T-cell (primary cell): ENCODE measurements at places on chromosomes 2 and 18.

- DNase-seq = no peak
These were observed 43.6 kb downstream of the SRBD1 start for GRCh38 chr2:45567288-45567963.

- DNase-seq = no peak
These were observed 141.9 kb upstream of the KCNJ3 start for GRCh38 chr2:154556607-154557006.

DNA sequence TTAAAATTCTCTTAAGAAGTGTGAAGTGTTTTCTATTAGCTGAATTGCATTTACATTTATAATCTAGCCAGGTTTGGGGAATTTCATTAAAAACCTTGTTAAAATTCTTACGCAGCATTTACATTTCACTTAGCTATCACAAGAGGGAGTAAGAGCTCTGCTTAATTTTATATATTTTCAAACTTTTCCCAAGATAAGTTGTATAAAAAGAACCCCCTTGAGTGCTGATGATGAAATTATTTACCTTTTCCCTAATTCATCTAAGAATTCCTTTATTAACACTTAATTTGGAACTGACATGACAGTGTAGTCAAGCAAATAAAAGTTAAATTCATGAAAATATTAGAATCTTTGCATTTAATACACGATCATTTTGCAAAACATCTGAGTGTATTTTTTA is 54.2 kb upstream of the ZSWIM2 start:
- DNase-seq = no peak

GRCh38 chr18:22069916-22070315 is 99.5 kb upstream of the GATA6 start:
- DNase-seq = no peak

- no peak for DNase-seq
These were observed 15.8 kb downstream of the INPP5D start for GRCh38 chr2:233075966-233076339.

GRCh38 chr2:181111059-181111458 is 130.7 kb downstream of the UBE2E3 start:
- no peak for DNase-seq

DNA sequence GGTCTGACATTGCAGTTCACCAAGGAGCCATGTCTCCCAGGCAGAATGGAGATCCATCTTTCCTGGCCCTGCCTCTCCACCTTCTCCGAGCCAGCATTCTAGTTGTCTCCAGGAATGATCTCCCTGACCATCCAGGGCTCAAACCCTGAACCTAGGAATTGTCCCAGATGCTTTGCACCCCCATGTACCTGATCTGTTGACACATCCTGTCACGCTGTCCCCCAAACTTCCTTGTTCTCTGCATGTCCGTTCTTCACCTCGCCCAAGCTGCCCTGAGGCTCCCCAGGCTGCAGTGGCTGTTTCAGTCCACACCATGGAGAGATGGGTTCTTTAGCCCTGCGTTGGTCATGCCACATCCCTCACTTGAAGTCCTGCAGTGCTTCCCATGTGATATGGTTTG is 7.0 kb upstream of the MBP start:
- DNase-seq = no peak

DNA sequence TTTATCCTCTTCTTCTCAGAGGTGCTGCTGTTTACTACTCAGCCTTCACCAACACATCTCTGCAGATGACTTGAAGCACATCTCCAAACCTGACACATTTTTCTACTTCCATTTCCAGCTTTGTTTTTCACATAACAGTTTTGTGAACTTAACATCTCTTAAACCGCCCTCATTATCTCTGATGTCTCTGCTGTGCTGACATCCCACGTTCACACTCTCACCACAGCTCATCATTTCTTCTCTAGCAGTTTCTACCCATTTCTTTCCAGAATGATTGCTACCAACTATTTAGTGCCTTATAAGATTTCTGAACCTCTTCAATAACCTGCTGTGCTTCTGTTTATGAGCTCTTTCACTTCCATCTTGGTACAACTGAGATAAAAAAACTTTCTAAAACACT is 238.0 kb downstream of the PTPRM start:
- DNase-seq = no peak

GRCh38 chr2:134281815-134282419 is 28.0 kb downstream of the MGAT5 start:
- DNase-seq = no peak
